NCI-H2171 (cell line): ENCODE measurements at places on chromosomes 13 and 19.

DNA sequence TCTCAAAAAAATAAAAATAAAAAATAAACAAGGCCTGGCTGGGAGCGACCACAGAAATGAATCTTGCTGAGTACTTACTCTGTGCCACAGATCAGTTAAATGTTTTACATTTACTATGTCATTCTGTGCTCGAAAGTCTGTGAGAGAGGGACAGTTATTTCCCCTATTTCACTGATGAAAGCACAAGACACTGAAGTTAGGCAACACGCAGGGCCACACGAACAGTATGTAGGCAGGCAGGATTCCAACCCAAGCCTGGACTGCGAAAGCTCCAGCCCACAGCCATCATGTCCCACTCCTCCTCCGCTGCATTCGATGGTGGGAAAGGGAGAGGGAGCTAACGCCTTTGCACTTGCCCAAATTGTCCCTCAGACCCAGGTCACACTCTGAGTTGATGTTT lies 34.2 kb downstream of the RUBCNL start:
- DNase-seq = no peak

DNA sequence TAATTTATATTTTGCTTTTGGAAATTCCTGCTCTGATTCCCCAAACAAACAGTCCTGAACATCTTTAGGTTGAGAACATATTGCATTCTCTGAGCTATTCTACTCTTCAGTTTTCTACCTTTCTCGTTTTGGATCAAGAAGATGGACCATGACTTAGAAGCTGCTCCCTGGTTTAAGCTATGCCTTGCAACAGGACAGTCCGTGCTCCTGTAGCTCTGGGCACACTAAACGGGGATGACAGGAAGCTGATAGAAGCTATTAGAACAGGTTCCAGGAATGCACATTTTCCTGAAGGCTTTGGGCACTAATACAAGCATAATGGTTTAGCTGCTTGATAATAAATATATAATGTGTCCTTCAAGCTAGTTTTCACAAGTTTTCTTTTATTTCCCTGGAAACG lies 385.2 kb downstream of the HS6ST3 start:
- no peak for DNase-seq

DNA sequence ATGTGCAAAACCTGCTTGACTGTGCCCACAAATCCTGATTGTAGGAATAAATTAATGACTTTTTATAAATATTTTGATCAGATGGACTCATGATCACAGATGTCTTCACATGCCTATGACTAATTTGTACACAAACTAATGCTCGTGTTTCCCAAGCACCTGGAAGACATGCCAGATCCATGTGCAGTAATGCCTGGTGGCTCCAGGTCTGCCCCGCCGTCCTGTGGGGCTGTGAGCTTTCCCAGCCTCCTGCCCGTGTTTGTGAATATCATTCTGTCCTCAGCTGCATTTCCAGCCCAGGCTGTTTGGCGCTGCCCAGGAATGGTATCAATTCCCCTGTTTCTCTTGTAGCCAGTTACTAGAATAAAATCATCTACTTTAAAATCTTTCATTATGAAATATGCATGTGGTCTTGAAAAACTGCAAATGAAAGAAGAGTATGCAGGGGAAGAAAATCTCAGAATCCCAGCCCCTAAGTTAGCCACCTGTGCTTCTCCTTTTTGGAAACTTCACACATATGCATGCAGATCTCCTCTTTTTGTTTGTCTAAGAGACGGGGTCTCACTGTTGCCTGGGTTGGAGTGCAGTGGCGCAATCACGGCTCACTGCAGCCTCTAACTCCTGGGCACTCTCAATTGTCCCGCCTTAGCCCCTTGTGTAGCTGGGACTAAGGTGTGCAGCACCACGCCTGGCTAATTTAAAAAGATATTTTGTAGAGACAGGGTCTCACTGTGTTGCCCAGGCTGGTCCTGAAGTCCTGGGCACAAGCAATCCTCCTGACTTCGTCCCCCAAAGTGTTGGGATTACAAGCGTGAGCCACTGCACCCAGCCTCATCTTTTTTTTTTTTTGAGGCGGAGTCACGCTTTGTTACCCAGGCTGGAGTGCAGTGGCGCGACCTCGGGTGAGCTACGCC lies 6.2 kb downstream of the RPL28 start:
- DNase-seq = no peak

GRCh38 chr19:49098795-49099194 lies 13.5 kb downstream of the SNRNP70 start:
- no peak for DNase-seq

DNA sequence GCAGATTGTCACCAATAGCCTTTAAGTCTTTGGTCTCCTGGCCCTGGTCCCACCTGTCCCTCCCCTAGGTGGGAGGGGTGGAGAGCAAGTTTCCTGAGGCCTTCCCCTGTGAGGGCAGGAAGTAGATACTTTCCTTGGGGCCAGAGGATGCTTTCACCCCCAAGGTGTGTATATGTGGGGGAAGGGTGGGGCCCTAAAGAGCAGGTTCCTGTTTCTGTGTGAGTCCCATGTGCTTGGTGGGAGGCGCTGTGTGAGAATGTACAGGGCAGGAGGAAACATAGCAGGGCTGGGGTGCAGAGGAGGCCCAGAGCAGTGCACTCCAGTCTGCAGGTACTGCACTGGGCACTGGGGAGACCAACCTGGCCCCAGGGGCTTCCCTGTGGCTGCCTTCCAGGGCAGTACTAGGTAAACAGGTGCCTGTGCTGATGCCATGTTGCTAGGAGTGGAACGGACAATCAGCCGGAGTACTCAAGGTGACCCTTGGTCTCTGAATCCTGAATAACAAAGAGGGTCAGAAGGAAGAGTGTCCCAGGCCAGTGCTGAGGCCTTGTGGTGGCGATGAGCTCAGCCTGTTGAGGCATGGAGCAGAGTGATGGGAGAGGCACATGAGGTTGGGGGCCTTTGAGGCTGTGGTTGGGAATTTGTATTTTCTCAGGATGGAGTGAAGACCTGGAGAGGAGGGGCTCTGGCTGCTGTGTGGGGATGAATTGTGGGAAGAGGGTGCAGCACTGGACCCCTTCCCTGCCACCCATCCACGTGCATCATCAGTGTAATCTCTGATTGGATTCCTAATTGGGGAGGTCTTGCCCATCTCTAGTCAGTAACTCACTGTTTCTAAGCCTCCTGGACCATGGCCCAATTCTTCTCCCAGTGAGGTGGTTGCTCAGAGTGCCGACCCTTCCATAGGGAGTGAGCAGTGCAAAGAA lies 5.1 kb downstream of the EGLN2 start:
- no peak for DNase-seq

GRCh38 chr13:32811297-32811800 lies 204.9 kb upstream of the KL start:
- no peak for DNase-seq

- no peak for DNase-seq
Observed at GRCh38 chr13:102606537-102607309, 9.9 kb downstream of the TPP2 start.

- DNase-seq = no peak
Observed at GRCh38 chr13:83634601-83635000, 247.7 kb downstream of the SLITRK1 start.

GRCh38 chr13:37216331-37216730 lies 110.9 kb upstream of the CSNK1A1L start:
- DNase-seq = no peak

DNA sequence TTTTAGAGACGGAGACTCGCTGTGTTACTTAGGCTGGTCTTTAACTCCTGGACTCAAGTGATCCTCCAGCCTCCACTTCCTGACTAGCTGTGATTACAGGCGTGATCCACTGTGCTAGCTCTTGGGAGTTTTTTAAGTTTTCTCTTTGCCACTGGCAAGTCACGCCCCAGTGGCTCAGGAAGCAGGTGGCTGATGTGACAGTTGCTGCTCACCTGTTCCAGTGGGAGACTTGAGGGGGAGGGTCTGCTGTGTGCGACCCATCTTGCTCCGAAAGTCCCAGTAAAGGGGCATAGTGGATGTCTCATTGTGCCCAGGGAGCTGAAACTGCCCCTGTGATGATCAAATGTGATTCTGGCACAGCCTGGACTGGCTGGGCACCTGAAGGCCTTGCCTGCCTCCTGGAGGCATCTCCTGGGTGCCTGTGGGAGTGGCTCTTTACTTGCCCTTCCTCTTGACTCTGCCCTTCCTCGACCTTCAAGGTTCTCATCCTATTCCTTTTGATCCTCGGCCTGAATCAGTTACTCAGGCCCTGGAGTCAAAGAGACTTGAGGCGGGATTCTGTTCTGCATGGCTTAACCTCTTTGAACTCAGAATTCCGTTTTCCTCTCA lies 7.8 kb downstream of the SMARCA4 start:
- DNase-seq = no peak

GRCh38 chr13:89846926-89847585 lies 1500.4 kb upstream of the MIR17HG start:
- no peak for DNase-seq

GRCh38 chr19:17821190-17821589 lies at the start of gene INSL3:
Gene INSL3 (minus strand): TSS chr19:17821519. CDS start chr19:17821506, 13 bp downstream.
- DNase-seq = no peak

DNA sequence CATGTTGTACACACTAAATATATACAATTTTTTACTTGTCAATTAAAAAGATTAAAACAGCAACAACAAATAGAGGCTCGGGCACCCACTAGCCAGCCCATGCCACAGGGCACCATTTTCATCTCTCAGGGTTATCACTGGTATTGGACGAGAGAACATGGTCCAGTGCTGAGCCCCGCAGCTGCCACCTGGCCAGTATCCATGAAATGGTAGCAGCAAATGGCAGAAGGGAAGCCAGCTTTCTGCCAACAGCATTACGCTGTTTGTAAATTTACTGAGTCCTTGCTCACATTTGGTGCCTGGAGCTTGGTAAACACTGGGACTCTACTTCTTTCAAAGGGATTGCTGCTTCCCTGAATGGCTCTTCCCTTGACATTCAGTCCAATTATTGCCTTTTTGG lies 87.9 kb upstream of the WASF3 start:
- DNase-seq = no peak

GRCh38 chr13:25170554-25171111 lies 1.5 kb downstream of the AMER2 start:
- DNase-seq = no peak

DNA sequence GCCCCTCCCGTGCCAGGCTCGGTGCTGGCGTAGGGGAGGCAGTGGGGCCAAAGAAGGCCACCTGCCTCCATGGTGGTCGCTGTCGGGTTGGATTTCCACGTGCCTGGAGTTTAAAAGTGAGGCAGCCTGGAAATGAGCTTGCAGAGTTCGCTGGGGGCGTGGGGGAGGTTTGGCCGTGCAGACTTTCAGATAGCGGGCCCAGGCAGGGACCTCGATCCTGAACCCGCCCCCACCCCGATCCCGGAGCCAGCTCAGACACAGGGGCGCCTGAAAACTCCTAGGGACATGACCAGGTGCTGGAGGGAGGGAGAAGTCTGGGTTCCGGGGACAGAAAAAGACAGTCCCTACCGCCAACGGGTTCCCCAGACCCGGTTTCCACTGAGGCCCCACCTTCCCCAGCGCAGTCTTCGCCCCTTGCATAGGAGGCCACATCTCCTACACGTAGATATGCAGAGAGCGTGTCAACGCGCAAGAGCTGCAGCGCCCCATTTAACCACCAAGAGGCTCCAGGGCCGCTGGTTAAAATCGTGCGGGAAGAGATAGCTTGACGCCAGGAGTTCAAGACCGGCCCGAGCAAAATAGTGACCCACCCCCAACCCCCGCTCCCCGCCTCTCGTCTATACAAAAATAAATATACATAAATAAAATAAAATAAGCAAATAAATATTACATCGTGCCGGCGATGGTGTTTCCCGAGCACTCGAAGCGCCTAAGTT lies 8.5 kb downstream of the CCDC8 start:
- DNase-seq = peak; percentile 55

DNA sequence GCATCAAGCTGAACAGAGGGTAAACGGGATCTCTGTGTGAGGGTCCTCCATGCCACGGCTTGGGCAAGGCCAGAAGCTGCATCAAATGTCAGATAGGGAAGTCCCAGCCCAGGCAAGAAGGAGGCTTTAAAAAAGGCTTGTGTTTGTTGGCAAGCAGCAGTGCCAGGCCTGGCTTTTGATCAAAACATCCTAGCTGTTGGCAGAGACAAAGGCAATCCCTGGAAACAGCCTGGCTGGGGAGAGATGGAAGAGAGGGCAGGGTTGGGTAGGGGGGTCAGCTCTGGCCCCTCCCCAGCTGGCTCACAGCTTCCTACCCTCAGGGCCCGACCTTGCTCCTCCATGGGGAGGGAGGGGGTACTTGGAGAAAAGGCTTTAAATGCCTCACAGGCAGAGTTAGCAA lies 61.8 kb upstream of the KCTD15 start:
- DNase-seq = no peak

DNA sequence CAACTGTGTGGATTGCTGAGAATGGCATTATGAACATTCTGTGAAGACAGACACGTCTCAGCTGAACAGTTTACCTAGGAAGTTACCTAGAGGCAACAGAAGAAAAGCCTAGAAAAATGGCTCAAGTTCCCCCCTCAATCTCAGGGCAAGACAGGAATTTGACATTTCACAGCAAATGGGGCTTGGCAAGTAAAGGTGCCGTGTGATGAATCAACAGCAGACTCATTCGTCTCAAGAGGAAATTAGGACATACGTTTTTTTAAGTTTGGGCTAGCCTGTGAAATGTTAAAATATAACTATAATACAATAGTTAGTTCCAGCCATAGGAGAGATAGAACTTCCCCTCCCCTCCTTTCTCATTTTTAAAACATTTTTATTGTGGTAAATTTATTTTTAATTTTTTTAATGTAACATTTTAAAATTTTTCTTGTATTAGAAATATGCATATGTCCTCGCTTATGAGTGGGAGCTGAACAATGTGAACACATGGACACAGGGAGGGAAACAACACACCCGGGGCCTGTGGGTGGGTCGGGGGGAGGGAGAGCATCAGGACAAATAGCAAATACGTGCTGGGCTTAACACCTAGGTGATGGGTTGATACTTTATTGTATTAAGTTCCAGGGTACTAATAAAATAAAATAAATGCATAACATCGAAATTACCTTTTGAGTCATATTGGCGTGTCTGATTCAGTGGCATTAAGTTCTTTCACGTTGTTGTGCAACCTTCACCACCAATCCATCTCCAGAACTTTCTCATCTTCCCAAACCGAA lies 116.0 kb downstream of the COL4A2 start:
- no peak for DNase-seq

- DNase-seq = no peak
Observed at GRCh38 chr13:110277357-110277975, 29.5 kb downstream of the COL4A1 start.

DNA sequence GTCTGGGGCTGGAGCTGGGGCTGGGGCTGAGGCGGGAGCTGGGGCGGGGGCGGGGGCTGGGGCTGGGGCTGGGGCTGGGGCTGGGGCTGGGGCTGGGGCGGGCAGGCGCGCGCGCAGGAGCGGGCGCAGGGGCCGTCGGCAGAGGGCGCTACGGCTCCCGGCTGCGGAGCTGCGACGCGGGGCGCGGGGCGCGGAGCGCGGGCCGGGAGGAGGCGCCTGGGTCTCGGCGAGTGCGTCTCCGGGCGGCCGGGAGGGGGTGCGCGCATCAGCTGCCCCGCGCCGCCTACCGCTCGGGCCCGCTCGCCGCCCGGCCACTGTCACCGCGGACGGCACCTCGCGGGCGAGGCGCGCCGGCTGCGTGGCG lies 422 bp upstream of the MTUS2 start:
- no peak for DNase-seq
